Muscle of back (tissue), 13 donors: ENCODE measurements at places on chromosomes 3 and 15. TPM values are rescaled to one million over a fixed set of nuclear protein-coding genes. Genes with fewer than 3 reads are reported as not detected.

Gene C15orf62
- 1.3 TPM for polyA plus RNA-seq

DNA sequence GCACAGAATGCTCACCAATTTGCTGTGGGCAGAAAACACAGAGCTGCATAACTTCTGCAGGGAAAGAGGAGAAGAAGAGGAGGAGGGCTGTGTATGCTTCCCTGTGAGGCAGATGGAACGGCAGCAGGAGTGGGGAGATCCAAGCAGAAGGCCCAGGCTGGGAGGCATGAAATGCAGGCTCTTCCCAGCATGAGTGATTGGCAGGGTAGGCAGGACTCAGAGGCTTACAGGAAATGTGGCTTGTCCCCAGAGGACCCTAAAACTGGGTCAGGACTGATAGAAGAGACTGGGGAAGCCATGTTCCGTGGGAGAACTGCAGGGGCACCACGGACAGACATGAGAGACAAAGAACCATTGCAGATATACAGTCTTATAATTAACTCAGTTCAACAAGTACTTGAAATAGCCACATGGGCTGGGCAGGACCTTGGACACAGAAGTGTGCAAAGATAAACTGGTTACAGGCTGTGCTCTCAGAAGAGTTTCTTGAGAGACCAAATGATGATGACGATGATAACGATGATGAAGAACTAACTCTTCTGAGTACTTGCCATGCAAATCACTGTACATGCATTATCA, 286.9 kb downstream of the EPHB1 start:
- DNase-seq = no peak

Gene NPAP1
- 0.03 TPM for polyA plus RNA-seq

DNA sequence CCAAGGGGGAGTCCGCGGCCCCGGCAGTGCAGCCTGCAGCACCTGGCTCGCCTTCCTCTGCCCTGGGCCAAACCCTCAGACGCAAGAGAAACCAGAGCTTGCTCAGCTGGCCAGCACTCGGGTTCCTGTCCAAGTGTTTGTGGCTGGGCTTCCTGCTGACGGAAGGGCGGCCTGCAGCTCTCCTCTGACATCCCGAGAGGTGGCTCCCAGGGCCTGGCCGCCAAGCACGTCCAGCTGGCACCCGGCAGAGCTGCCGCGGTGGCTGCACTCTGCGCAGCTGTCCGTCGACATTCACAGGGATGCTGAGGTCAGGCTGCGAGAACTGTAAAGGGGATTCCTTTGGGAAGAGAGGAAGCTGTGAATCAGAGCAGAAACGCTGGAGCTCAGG, 85.6 kb downstream of the CPN2 start:
- DNase-seq = peak; percentile 87

Gene SERPINI2
- not detected for polyA plus RNA-seq

Gene TRH
- polyA plus RNA-seq = 0.41 TPM

GRCh38 chr15:77992356-77993222, 84.9 kb downstream of the TBC1D2B start:
- no peak for DNase-seq

Gene PLS1
- polyA plus RNA-seq = 0.64 TPM

GRCh38 chr3:128383316-128384235, 83.1 kb downstream of the DNAJB8 start:
- peak; percentile 45 for DNase-seq

GRCh38 chr15:63013052-63013808, 29.3 kb upstream of the TPM1 start:
- peak; percentile 78 for DNase-seq

GRCh38 chr3:190183121-190183520, 62.4 kb upstream of the P3H2 start:
- DNase-seq = peak; percentile 84

Gene ANKRD34C
- polyA plus RNA-seq = 0.06 TPM

DNA sequence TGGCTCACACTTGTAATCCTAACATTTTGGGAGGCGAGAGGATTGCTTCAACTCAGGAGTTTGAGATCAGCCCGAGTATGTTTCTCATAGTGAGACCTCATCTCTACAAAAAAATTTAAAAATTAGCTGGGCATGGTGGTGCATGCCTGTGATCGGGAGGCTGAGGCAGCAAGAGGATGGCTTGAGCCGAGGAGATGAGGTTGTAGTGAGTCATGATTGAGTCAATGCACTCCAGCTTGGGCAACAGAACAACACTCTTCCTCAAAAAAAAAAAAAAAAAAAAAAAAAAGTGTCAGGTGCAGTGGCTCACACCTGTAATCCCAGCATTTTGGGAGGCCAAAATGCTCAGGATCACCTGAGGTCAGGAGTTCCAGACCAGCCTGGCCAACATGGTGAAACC, 2.4 kb downstream of the RPL39L start:
- no peak for DNase-seq

DNA sequence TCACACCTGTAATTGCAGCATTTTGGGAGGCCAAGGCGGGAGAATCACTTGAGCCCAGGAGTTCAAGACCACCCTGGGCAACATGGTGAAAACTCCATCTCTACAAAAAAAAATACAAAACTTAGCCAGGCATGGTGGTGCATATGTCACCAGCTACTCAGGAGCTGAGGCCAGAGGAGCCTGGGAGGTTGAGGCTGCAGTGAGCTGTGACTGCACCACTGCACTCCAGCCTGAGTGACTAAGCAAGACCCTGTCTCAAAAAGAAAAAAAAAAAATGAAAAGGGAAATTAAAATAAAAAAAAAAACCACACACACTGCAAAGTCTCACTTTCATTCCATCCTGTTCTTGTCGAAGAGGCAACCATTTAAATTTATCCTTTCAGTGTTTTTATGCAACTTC, 100.8 kb upstream of the PIAS1 start:
- DNase-seq = no peak

Gene CASR
- polyA plus RNA-seq = 0.04 TPM

GRCh38 chr3:159634483-159634882, 354.2 kb upstream of the IL12A start:
- no peak for DNase-seq

GRCh38 chr3:26280517-26280916, 342.1 kb upstream of the LRRC3B start:
- DNase-seq = no peak

Gene A4GNT
- polyA plus RNA-seq = not detected

GRCh38 chr3:78912259-78912658, 855.5 kb downstream of the ROBO1 start:
- no peak for DNase-seq

DNA sequence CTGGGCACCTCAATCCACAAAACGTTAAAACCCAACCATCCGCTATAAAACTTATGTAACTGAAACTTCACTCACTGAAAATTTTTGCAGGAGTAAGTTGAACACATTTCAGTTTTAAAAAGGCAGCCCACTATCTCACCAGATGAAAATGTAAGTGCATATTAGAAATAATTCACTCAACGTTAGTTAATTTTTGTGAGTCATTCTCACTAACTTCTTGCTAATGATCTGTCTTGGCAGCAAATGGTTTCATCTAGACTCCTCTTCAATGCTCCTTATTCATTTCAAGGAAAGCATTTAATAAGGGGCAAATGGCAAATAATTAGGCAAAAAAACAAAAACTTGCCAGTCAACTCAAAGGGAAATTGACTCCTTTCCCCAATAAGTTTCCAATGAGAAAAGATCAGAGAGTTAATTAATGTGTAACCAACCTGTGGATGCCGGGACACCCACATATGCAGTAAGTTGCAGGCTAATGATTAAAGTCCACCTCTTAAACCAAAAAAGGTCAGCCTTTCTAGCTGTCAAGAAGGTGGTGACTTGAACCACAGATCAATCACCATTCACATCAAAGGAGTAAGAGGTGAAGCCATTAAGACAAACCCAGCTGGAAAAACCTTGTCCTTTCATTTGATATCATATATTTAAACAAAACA, 22.9 kb upstream of the PRICKLE2 start:
- DNase-seq = no peak

Gene CSPG5
- 1.5 TPM for polyA plus RNA-seq

Gene CNOT10
- polyA plus RNA-seq = 24.8 TPM

GRCh38 chr3:39485547-39485946, 18.1 kb downstream of the MOBP start:
- DNase-seq = no peak

DNA sequence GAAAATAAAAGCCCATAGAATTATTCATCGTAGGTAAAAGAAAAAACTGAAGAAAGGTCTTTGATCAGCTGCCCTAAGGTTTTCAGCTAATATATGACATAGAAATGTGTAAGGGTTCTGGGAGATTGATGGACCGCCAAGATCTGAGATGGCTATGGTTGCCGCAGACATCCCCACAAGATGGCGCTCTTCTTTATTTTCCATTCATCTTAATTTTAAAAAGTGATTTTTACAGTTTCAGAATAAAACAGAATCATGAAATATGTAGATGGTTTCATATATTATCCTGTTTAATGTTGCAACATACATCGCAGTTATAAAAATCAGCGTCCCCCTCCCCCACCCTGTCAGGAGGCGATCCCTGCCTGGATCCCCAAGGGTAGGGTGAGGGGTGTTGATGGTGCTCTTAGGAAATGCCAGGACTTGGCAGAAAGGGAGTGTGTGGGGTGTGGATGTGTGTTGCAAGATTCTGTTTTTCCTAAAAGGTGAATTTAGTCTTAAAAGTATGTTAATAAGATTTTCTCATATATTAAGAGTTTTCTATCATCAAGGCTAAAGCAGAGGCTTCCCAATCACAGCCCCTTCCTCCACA, 68.8 kb downstream of the ANXA2 start:
- no peak for DNase-seq

GRCh38 chr3:38969317-38970235, 82.2 kb downstream of the SCN11A start:
- no peak for DNase-seq

DNA sequence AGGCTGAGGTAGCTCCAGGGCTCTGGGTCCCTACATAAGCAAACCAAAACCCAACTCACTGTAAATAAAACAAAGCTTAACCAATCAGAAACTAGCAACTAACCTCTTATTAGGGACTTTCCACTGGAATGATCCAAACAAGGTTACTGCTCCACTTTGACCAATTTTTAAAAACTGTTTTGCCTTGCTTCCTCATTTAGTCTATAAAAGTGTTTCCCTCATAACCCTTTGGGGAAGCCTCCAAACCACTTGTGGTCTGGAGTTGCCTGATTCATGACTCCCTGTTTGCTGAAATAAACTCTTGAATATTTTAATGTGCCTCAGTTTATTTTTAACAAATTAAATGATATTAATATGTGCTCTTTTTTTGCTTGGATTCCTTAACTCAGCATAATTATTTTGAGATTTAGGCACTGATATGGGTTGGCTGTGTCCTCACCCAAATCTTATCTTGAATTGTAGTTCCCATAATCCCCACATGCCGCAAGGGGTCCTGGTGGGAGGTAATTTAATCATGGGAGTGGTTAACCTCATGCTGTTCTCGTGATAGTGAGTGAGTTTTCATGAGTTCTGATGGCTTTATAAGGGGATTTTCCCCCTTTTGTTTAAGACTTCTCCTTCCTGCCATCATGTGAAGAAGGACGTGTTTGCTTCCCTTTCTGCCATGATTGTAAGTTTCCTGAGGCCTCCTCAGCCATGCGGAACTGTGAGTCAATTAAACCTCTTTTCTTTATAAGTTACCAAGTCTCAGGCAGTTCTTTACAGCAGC, 90.6 kb downstream of the CD200R1L start:
- no peak for DNase-seq

DNA sequence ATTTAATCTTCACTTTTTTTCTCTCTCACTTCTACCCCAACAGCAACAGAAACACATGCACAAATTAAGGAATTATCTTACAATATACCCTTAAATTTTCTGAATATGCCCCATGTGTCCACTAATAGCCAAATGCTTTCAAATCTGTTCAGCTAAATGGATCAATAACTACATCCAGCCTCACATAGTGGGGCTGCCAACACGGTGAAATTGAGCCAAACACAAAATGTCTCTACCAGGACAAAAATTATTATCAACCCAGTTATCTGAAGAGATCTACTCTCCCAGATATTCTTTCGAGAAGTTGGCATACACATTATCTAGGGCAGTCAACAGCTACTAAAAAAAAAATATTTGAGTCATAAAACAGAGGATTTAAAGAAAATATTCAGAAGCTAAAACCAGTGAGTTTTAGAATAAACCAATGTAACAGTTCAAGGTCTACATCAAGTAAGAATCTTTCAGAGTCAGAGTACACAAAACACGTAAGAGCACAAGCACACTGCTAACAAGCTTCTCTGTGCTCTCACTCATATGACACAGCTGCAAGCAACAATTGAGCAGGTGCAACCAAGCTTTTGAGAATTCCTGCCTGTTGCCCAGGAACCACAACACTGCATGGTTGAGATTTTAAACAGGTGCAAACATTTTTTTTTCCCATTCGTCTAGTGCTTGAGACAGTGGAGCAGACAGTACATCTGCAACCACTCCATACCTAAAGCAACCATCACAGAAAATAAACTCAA, 247.7 kb downstream of the ZBTB20 start:
- DNase-seq = peak; percentile 54

DNA sequence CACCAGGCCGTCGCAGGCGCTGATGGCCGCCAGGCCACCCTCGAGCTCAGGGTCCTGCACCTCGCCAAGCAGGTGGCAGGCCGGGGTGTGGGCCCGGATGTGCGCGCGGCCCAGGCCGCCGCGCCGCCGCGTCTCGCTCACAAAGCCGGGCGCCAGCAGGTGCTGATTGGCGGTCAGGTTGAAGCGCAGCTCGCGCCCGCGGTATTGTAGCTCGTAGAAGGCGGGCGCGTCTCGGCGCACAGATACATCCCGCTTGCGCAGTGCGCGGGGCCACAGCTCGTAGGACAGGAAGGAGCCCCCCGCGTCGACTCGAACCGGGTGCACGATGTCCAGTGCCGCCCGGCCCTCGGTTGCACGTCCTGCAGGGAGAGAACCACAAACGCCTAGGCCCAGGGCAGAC, 11.1 kb downstream of the ADAMTS7 start:
- no peak for DNase-seq

- no peak for DNase-seq
Observed at GRCh38 chr15:42504631-42505030, 9.2 kb downstream of the SNAP23 start.

Gene ASB14
- 0.97 TPM for polyA plus RNA-seq

Gene TCAIM
- polyA plus RNA-seq = 20.8 TPM

DNA sequence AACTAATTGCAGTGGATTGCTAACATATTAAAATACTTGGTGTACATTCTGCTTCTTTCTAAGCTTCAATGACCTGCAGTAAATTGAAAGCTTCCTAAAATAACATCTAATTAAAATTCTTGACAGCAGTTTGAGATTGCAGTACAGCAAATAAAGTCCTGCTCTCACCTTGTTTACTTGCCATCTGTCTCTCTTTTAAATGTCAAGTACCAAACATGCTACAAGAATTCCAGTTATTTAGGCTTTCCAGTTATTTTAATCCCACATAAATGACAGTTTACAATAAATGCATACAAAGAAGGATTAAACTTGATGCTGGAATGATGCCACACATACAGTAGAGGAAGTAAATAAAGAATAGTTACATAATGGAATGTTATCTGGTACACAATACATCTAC, 33.2 kb downstream of the CBLB start:
- DNase-seq = no peak

Gene SYNPR
- polyA plus RNA-seq = not detected
